Transverse colon (tissue), 4 donors: ENCODE measurements at places on chromosomes 5 and 9. TPM values are rescaled to one million over a fixed set of nuclear protein-coding genes. Genes with fewer than 3 reads are reported as not detected.
A peak's percentile ranks its signal among the peaks of the same experiment; 100 is the strongest.

DNA sequence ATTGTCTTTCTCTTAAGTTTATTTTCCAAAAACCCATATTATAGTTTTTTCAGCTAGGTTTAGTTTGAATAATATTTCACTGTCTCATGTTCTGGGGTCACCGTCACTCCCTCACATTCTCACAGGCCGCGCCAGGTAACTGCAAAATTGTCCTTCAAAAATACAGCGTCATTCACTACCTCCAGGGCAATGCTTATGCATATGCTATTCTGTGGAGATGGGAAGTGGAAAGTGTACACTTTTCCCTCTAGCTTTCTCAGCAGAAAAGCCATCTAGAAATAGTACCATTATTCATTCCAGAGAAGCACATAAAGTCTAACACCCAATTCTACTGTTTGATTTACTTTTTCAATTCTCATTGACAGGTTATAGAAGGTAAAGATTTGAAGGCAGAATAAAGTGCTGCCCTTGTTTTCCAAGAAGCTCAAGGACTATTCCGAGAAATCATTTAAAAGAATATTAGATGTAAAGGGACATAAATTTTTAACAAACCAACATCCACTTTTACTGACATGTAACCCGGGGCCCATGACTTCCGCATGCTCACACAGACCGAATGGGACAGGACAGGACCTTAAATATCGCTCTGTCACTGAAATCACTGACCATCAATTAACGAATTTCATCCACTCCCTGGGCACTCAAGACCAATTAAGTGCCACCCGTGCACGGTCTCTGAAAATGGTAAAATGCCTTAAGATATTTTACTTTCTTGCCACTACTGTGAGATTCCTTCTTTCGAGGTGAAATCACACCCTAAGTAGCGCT lies 720 bp downstream of the NUDT12 start:
- DNase-seq, result peak; percentile 25

DNA sequence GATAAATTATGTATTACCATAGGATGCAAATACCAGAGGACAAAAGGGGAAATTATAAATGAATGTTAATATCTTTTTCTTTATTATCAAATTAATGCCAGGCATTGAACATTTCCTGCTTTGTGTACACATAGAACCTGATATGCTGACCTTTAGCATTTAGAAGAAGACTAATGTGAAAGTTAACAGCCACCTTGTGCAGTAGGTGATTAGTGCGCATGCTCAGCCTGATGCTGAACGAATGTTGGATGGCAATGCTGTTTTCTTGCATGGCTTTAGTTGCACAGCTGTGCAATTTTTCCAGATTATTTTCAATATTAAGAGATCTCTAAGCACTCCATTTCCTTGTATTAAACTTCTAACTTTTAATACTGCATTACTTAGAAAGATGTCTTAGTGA lies 45.5 kb downstream of the CCNH start:
- no peak for DNase-seq

PCDHGA9 gene
- total RNA-seq, result 1.2 TPM

DNA sequence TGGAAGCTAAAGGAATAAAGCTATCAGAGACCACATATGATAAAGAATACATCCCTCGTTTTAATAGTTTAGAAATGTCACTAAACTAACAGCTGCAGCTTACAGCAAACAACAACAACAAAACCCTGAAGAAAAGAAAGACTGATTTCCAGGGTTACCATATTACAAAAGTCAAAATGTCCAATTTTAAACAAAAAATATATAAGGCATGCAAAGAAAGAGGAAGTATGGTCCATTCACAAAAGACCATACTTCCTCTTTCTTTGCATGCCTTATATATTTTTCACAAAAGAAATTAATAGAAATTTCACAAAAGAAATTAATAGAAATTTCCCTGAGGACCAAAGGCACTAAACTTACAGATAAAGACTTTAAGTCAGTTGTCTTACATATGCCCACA lies 354.2 kb downstream of the ARL15 start:
- no peak for DNase-seq

- no peak for DNase-seq
These were observed 457.6 kb downstream of the PLK2 start for GRCh38 chr5:58002323-58002722.

DNA sequence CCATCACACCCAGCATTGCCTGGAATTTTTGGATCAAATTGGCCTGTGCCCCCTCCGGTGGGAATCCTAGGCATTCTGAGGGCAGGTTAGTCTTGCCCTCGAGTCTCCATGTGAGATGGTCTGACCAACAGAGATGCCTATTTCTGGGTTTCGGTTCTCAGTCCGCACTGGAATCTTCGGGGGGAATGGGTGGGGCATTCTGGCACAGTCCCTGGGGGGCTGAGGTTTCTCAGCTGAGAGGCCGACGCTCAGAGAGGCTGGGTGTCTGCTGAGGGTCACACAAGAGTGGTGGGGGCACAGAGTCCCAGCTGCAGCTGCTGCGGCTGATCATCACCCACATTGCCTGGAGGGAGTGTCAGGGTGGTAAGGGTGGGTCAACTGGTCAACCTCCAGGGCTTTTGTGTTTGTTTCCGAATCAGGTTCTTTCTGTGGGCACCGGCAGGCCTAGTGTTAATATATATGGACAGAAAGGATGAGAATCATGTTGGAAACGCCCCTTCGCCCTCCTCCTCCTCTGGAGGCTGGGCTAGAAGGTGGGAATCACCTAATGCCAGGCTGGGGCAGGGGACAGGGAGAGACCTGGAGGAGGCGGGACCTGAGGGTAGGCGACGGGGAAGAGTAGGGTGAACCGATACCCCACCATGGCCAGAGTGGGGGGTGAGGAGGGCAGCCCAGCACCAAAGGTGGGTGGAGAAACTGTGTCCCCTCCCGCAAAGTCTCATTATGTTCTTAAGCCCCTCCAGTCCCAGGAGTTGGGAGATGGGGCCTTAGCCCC lies 149.5 kb upstream of the PHYKPL start:
- DNase-seq, result no peak

DNA sequence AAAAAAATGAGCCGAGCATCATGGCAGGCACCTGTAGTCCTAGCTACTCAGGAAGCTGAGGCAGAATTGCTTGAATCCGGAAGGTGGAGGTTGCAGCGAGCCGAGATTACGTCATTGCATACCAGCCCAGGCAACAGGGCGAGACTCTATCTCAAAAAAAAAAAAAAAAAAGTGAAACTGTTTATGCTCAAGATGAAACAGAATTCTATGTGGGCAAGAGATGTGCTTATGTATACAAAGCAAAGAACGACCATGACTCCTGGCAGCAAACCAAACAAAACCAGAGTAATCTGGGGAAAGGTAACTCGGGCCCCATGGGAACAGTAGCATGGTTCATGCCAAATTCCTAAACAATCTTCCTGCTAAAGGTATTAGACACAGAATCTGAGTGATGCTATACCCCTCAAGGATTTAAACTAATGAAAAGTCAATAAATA lies 32.6 kb upstream of the PLAC8L1 start:
- peak; percentile 45 for DNase-seq
